ENCODE measurements at places on chromosomes 3 and 15.

DNA sequence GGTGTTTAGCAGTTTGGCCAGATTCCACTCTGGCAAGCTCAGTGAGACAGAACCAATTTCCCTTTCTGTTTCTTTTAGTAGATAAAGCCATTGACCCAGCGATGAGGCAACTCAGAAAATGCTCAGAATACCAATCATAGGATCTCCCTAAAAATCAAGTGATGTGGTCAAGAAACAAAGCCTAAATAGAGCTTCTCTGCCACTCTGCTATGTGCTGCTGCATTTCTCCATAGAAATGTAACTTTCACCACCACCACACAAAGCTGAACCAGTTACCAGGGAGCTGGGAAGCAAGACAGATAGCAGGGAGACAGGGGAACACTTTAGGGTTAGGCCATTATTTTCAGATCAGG is 109.8 kb downstream of the RPL22L1 start:
- DNase-seq, result no peak

GRCh38 chr15:75929799-75930565 is 26.3 kb downstream of the FBXO22 start:
- no peak for DNase-seq

DNA sequence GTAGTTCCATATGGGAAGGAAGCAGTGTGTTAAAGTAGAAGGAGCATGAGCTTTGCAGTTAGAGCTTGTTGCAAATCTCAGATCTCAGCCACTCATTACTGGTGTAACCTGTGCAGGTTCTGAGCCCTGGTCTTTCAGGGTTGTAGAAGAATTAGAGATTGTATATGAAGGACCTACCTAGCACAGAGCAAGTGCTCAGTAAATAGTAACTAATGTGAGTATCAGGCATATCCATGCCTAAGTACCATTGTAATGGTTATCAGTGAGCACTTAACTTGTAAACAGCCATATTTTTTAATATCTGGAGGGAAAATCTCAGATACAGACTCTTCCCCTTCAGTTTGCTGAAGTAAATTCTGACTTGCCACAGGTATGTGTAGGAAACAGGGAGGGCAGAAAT is 59.3 kb downstream of the MAP6D1 start:
- DNase-seq, result no peak

- DNase-seq, result no peak
Measured at GRCh38 chr3:63791974-63792373, 27.1 kb upstream of the C3orf49 start.

- DNase-seq, result no peak
Measured at GRCh38 chr15:67838789-67839332, 984 bp downstream of the RNU6-1 start.

GRCh38 chr15:63701365-63701764 is 104.2 kb downstream of the FBXL22 start:
- DNase-seq, result no peak

DNA sequence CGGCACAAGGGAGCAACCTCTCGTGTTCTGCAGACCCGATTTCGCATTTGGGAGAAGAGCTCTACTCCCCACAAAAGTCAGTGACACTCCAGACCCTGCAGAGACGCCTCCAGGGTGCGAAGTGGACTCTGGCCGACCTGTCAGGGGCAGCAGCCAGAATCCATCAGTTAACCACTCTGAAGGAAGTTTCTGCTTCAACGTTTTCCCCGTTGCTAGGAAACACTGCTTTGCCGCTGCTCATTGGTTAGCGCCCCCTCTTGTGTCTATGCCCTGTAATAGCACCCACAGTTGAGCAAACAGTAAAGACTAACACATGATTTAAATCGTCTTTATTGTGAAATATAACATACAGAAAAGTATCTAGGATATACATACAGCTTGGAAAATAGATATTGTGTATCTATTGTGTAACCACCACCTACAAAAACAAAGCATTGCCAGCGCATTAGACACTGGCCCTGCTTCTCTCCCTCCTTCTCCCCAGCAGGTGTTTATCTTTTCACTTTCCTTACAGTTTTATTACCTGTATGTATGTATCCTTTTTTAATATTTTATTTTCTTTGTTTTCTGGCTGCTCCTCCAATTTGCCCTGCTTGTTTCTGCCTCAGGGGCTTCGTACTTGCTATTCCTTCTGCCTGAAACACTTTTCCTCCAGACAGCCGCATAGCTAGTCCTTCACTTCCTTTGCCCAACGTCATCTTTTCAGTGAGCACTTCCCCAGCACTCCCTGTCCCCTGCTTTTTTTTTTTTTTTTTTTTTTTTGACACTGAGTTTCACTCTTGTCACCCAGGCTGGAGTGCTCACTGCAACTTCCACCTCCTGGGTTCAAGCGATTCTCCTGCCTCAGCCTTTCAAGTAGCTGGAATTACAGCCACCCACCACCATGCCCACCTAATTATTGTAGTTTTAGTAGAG is 38.8 kb downstream of the TMEM40 start:
- DNase-seq, result peak; percentile 79

DNA sequence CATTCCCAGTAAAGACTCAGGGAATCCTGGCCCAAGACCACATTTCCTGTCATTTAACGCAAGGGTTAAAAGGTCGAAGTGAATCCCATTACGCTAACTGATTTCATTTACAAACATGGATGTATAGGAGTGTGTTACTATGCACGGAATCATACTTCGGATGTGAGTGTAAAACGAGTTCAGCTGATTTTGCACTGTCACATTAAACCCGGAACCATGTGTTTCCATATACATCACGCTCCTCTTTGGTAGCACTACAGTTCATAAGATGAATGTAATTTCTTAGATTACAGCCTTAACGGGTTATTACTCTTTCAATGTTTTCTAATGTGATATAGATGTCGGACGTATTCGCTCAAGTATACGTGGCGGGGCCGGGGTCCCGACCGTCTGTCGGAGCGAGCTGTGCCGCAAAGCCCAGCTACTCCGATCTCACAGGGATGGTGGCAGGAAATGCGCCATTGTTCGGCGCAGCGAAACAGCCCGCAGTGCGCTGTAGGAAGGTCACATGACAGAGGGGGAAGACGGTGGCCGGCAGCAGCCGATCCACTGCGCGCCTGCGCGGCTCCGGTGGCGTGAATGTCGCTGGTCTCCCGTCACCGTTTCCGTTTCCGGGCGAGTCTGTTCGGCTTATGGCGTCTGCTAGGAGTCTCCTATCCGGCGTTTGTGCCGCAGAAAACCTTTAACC is 97.3 kb downstream of the NPAP1 start:
- peak; percentile 54 for DNase-seq

DNA sequence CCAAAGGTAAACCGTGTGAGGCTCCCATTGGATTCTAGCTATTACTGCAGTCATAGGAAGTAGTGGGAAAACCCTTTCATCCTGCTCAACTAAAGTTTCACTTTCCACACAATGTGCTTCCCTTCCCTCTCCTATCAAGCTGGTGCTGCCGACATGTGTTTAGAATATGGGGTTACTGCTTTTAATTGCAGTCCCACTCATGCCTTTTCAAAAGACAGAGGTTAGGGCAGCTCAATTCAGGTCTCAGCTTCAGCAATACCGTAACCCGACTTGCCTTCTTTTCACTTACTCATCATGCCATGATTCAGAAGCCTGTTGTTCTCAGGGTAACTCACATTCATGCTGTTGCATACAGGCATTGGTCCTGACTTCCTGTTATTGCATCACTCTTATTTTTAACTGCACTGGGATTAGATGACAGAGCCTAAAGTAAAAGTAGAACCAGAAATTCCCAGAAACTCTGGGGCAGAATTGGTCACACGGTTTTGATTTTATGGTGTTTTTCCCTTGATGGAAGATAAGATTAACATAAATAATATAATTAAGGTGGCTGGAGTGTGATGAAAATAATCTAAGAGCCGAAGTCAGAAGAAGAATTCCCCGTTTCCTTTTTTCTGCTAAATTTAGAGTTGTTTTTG is 45.7 kb downstream of the C2CD4B start:
- peak; percentile 22 for DNase-seq

Measured in CD4-positive, alpha-beta T cell treated with Interleukin-1 beta for 1 hour (primary cell).